ENCODE measurements at places on chromosomes 6 and 20.

- DNase-seq: no peak
Measured at GRCh38 chr20:1224205-1224890, 1.5 kb upstream of the RAD21L1 start.

GRCh38 chr6:142833054-142833453 is 111.9 kb downstream of the HIVEP2 start:
- no peak for DNase-seq

- no peak for DNase-seq
Measured at GRCh38 chr20:17594443-17594842, 24.6 kb downstream of the DSTN start.

GRCh38 chr6:140537211-140537610 is 1162.8 kb upstream of the CITED2 start:
- no peak for DNase-seq

DNA sequence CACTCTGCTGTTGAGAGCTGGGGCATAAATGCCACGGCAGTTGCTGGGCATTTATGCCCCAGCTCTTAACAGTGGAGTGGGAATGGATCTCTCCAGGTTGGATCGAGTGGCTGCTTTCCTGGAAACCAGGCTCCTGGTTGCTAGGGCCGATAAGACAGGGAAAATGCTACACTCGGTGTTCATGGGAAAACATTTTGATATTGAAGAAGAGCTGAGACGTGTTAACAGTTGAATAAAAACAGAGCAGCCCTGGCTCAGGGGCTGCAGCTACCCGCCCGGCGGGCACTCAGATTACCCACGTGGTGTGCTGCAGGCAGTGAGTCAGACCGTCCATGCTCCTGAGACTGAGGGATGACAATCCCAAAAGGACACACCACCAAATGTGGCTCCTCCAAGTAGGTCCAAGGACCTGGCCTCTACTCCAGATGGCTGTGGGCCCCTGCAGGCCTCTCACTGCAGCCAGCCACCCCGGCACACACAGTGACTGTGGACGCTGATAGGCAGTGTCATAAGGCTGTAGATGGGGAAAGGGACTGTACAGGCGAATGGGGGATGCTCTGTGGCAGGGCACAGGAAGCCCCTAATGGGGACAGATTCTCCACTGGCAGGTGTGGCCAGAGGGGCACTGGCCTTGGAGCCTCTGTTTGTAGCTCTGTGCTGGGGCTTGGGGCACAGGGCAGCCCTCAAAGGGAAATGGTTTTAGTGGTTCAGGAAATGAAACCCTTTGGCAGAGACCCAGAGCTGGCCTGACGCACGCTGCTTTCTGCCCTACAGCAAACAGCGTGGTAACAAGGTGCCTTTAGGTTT is 237.8 kb downstream of the LY86 start:
- DNase-seq: peak; percentile 4

DNA sequence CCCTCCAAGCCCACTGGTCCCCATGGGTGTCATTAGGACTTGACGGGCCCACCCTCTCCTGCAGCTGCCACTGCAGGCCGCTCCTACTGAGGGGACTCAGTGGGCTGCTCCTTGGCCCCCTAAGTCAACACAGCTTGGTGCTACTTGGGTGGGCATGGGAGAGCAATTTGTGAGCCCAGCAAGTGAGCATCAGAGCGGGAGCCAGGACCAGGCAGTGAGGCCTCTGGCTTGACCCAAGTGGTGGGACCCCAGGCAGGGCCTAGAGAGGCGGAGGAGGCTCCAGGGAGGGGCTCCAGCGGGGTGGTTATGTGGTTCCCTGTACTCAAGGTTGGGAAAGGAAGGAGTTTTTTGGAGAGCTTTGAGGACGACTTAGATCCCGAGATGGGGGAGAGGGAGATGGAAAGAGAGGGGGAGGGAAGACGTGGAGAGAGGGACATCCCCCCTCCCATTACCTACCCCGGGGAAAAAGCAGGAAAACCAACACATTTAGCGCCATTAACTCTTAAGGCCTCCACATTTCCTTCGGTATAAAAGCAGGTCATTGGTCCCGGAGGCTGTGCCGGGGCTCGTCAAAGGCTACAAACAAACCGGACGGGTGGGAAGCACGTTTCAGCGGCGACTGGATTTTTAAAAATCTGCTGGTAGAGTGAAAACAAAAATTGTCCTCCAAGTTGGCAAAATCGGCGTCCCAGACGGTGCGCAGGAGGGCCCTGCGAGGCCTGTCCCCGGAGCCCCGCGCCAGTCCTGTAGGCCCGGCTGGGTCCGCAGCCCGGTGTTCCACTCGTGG is 8.8 kb downstream of the FOXC1 start:
- no peak for DNase-seq

DNA sequence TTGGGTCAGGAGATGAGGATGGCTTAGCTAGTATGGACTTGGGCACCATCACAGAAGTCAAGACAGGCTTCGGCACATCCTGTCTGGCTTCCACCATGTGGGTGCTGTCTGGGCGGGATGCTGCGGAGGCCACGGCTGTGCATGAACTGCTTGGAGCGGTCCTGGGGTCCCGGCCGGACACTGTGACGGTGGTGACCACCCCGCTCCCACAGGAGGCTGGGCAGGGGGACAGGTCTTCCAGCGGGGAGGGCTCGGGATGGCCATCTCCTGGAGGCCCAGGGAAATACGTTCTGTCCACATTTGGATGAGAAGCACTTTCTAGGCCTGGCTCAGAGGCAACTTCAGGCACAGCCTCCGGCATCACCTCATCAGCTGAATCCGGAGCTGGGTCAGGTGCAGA is 32.1 kb upstream of the TCFL5 start:
- DNase-seq: no peak

DNA sequence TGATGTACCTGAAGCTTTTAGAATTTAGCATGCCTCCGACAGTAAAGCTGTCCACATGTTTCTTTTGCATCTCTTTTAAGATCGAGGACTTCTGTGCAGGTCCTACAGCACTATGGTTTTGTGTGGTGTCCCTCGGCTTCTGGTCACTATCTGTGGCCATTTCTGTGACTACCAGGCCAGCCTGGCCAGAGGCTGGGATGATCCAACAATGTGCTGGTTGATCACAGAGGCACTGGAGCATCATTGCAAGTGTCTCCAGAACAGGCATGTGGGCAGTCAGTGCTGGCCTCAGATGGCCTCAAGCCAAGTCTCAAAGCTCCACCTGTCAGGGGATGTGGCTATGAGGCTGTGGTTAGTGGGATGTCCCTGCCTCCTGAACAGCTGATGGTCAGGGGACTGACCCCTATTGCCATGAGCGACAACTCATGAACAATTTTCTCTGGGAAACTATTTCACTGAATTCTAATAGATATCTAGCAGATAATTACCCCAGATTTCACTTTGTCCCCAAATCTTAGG is 136.6 kb downstream of the SYNDIG1 start:
- no peak for DNase-seq

- no peak for DNase-seq
Measured at GRCh38 chr6:32107406-32107805, 1.7 kb downstream of the TNXB start.

Data from stimulated activated CD8-positive, alpha-beta memory T cell treated with anti-CD3 and anti-CD28 coated beads, Interleukin-7, amount 100 ng/mL, for 48 hours (primary cell).